ENCODE measurements at places on chromosomes 5 and 9.

DNA sequence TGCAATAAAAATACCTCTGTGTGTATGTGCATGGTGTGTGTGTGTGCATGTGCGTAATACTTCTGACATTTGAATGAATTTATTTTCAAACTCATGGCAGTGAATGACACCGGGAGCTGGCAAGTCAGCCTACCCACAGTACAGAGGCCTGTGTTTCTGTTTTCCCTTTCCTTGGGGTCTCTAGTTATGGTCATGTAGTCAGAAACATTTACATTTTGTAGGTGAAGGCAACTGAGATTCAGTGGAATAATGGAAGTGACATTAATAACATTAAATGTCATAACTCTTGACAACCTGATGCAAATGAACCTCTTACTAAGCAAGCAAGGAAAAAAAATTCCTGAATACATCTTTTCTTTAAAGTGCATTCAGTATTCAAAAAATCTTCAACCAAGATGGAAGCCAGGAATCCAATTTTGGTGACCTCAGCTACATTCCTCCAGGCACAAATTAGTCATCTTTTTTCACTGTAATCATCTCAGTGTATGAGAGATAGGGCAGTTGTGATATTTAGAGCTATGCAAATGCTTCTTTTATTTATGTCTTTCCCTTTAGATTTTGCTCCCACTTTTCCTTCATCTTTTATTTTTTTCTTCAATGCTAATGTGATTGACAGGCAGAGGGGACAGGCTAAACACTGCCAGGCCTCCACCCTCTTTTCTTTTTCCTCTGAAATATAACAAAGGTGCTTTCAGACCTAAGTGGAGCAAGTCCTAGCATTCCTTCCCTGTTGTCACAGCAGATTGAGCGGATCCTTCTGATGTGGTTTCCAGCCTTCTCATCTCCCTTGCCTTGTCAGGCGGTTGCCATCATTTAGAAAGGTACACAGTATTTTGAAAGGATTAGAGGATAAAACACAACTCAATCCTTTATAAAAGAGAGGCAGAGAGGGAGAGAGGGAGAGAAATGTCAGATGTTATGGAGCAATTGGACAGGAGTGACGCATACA is 569.8 kb upstream of the ADAMTS16 start:
- DNase-seq: no peak

- DNase-seq: peak; percentile 43
Observed at GRCh38 chr5:176735383-176736265, 74.7 kb upstream of the UNC5A start.

GRCh38 chr5:109399092-109399759 is 10.5 kb downstream of the PJA2 start:
- no peak for DNase-seq

GRCh38 chr5:124054564-124054963 is 542.6 kb downstream of the CSNK1G3 start:
- no peak for DNase-seq

GRCh38 chr9:127778280-127779135 is at the start of gene SH2D3C:
Gene SH2D3C (minus strand): TSS chr9:127778666. CDS start chr9:127778627, 39 bp downstream.
- DNase-seq: no peak

DNA sequence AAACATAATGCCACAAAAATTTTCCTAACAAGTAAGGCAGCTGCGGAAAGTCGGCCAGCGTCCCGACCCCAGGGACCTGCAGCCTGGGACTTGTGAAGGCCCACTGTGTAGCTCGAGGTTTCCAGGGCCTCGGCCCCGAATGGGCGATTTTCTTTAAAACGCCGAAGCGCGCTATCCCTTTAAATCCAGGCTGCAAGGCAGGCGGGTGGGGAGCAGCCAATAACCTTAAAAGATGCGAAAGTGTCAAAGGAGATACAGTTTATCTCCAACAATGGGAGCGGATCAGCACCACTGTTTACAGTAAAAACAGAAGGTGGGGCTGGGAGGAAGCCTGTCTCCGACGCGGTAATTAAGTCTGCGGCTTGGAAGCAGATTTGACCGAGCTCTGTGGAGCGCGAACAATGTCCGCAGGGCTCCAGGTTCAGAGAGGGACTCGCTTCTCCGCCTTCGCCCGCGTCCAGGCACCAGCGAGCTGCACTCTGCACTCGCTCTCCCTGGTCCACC is 1.7 kb upstream of the ZSWIM6 start:
- peak; percentile 72 for DNase-seq

DNA sequence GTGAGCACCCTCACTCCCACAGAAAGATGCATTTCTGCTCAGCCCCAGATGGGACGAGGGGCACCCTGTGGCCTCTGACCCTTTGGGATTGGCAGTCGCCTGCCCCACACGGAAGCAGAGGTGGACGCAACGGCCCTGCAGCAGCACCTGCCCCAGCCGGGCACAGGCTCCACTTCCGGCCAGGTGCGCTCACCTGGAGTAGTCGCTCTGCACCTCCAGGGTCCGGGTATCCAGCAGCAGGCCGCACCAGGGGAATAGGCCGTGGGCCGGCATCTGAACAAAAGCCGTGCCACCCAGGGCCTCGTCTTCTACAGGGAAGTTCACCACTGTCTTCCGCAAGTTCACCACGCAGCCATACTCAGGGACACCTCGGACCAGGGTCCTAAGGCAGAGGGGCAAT is 30.7 kb downstream of the TERT start:
- no peak for DNase-seq

DNA sequence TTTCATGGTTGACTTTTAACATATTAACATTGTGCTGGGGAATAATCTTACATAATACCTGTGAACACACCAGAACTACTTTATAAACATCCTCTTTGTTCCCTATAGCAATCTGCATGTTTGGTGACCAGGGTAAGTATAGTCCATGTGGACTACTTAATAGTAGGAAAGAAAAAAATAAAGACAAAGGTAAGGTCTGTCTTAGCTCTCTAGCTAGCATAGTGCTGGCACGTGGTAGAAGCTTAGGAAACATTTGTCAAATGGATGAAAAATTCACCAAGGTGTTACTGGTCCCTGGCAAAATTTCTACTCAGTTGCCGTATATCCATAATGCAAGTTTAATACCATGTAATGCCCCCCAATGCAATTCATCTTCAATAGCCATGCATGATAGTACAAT is 78.6 kb upstream of the ABCA1 start:
- DNase-seq: no peak

DNA sequence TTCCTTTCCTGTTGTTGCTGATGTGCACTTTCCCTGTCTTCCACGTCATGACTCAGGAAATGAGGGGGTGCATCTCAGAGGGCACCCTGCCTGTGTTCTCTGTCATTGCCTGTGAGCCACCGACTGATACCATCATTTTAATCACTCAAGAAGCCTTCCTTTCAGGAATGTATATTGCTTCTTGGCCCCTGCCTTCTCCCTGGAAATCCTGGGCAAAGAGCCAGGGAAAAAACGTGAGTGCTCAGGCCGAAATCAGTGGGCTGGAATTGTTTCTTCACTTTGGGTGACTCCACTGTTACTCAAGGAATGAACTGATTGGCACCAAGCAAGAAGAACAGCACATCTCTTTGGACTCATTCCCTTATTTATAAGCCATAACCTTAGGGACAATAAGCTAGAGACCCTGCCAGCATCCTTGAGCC is 126.1 kb downstream of the SNX18 start:
- DNase-seq: peak; percentile 51

DNA sequence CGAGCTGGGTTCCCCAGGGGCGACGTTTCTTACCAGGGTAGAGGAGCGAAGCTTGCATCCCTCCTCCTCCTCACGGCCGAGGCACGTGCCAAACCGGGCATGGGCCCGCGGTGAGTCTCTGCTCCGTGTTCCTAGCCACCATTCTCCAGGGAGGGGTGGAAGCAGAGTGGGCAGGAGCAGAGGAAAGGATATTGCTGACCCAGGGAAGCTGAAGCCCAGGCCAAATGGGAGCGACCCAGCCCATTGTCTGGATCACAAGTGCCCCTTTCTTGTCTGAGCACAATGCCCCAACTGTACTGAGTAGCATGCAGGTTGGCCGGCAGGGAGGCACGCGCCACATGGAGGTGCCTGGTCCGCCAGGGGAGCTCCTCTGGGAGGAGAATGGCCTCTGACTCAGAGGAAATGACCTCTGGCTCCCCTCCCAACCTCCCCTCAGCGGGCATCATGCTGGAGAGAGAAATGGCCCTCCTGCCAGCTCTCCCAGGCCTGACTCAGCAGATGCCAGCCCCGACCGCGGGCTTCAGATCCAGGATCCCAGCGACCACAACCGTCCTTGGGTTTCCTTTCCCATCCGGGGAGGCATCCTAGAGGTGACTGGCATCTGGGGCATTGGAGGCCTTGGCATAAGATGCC is 1.1 kb downstream of the PRR7 start:
- DNase-seq: peak; percentile 92

GRCh38 chr5:148684528-148684927 is 30.2 kb upstream of the HTR4 start:
- no peak for DNase-seq

- DNase-seq: no peak
Observed at GRCh38 chr5:143837306-143837848, 25.4 kb downstream of the HMHB1 start.

DNA sequence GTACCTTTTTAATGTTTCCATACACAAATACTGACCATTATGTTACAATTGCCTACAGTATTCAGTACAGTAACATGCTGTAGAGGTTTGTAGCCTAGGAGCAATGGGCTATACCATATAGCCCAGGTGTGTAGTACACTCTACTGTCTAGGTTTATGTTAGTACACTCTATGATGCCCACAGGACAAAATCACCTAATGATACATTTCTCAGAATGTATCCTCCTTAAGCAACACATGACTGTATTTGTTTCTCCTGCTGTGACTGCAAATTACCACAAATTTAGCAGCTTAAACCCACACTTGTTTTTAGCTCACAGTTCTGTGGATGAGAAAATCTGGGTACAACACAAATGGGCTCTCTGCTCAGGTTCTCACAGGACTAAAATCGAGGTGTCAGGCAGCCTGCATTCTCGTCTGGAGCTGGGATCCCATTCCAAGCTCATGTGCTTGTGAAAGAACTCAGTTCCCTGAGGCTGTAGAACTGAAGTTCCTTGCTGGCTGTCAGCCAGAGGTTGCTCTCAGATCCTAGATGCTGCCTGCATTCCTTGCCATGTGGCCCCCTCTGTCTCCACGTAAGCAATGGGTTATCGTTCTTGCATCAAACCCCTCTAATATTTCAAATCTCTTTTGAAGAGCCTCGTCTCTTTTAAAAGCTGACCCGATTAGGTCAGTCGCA is 38.6 kb upstream of the PIK3R1 start:
- no peak for DNase-seq

- DNase-seq: no peak
Observed at GRCh38 chr9:13264788-13265187, 14.7 kb downstream of the MPDZ start.

DNA sequence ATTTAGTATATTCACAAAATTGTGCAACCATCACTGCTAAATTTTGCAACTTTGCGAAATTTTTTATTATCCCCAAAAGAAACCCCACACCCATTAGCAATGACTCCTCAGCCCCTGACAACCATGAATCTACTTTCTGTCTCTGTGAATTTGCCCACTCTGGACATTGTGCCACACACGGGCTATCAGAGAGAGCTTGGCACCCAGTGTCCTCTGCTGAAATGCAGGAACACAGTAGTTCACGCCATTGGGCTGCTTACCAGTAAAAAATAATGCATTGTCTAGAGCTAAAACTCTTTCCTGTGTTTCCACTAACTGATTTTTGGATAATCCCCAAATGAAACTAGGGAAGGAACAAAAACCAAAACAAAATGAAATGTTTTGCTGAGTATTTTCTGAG is 60.0 kb downstream of the HRH2 start:
- DNase-seq: no peak

GRCh38 chr5:59038798-59039295 is 456.0 kb downstream of the RAB3C start:
- DNase-seq: peak; percentile 63

DNA sequence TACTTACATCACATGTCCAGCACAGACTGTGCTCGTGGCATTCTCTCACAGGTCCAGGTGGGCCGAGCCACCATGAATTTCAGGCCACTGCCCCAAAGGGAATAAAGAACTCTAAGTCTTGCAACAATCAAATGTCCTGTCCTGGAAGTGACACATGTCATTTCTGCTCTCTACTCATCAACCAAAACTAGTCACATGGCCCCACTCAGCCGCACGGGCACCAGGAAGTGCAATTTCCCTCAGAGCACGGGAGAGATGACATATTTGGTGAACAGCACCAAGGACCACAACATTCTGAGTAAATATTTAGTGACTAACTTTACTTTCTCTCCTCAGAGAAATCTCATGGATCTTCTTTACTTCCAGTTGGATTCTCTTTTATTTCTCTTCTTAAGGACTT is 131.1 kb upstream of the TUT7 start:
- DNase-seq: no peak

DNA sequence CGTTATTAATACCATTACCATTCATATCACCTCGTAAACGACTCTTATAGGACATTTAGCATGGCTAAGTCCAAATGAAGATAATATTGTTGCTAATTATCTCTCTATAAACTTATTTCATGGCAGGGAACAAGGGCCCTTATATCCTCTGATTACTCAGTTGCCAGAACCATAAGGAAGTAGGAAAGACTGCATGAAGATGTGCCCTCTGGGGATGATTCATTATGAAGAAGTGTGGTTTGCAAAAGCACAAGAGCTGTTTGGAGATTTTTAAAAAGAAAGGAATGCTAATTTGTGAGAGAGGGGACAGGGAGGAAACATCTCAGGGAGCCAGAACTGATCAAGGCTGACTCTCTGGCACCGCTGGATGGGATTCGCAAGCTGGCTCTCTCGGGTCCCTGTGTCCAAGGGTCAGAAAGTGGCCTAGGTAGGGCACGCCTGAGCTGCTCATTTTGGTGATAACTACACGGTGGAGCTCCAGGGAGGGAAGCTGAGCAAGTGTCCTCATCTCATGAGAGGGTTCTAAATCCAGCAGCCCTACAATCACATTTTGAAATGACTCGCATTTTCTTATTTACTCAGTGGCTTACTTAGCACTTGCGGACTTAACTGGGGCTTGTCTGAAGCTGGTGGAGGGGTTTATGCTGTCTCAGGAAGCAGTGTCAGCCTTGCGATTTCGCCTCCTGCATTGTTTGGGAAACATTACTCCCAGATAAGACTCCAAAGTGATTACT is 136.8 kb downstream of the C5orf15 start:
- DNase-seq: no peak

DNA sequence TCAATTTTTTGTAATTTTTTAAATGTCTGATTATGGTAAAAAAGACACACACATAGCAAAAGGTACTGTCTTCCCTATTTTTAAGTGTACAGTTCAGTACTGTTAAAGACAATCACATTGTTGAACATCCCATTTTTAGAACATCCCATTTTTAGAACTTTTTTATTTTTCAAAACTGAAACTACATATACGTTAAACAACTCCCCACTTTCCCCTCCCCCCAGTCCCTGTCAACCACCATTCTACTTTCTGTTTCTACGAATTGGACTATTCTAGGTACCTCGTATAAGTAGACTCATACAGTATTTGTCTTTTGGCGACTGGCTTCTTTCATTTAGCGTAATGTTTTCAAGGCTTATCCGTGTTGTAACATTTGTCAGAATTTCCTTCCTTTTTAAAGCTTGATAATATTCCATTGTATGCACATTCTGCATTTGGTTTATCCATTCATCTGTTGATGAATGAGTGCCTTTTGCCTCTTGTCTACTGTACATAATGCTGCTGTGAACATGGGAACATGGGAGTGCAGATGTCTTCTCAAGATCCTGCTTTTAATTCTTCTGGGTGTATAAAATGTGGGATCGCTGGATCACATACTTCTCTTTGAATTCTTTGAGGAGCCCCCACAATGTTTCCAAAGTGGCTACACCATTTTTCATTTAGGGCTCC is 154.0 kb downstream of the PIK3R1 start:
- no peak for DNase-seq

All from SJSA1 (cell line).